Aorta (tissue), 5 donors: ENCODE measurements at places on chromosomes 5 and 9.

DNA sequence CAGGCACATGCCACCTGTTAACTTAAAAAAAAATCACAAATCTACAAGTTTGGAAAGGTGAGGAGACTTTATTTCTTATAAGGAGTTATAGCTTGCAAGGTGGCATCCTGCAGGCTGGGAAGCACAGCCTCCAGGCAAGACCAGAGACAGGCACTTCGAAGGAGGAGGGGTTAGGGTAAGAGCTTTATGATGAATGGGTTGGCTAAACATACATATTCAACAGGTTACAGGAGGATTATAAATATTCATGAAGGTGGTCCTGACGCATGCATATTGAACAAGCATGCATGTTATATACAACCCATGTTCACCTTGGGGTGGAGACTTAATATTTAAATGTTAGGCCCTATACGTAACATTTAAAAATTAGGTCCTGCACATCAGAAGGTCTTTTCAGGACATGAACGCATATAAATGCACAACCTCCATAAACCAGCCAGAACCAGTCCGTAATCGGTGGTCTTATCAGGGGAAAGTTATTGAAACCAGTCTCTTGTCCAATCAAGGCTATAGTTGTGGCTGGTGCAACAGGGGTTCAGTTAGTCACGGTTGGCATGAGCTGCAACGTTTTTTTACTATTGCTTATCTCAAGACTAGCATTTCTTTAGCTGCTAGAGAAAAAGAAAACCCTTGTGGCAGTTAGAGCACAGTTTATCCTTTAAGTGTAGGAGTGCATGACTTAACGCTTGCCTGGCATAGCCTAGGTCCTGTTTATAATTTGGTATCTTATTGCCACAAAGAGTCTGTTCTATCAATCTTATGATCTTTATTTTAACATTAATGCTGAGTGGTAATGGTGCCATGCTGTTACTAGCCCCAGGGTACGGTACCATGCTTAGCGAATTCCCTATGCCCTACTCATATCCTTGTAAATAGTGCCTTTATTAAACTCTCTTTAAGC lies 72.7 kb downstream of the C9orf57 start:
- DNase-seq = no peak

DNA sequence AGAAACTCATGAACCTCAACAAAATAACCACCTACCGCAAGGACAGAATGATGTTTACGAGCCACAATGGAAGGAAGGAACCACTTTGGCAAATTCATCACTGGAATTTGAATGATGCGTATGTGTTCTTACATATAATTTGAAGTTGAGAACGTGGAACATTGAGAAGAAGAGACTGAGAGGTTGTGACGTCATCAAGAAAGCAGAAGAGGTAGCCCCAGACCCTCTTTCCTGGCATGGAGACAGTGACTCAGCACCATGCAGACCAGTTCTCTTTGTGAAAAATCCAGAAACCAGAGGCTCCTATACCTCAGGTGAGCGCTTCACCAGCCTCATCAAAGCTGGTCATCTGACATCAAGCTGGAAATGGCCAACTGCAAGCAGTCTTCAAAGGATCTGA lies 124.5 kb downstream of the PDZD2 start:
- no peak for DNase-seq

DNA sequence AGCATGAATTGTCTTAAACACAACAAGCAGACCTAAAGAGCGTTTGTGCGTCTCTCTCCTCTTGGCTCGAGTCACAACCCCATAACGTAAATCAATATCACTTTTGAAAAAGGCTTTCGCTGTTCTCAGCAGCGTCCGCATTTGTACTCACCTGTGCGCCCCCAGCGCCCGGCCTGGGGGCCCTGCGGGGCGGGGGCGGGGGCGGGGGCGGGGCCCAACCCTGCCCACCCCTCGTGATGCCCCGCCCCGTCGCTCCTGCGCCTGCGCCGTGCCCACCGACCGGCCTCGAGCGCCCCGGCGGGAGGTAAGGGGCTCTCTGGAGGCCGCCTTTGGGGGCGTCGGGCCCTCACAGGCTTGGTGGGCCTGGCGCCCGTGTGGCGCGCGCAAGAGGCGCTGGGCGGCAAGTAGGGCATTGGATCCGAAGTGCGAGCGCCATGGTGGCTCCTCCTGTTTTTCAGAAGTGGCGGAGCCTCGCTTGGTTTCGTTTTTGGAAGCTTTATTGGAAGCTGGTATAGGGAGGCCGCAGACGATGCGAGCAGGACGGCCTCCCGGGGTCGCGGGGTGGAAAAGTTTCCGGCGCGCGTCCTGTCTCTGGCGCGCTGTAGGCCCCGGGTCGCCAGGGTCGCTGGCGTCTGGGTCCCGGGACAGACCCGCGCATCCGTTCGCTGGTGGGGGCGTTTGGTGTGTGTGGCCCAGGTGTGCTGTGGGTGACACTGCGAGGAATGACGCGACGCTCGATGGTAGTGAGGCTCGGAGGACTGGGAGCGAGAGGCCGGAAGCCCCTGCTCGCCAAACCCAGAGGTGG lies at the start of gene STX17:
TSS of gene STX17 (plus strand) at position 252 of the 805 bp plus-strand sequence. CDS start 8,586 bp downstream, outside the sequence.
- peak; percentile 81 for DNase-seq

GRCh38 chr5:146912874-146913273 lies 34.3 kb upstream of the PPP2R2B start:
- no peak for DNase-seq

DNA sequence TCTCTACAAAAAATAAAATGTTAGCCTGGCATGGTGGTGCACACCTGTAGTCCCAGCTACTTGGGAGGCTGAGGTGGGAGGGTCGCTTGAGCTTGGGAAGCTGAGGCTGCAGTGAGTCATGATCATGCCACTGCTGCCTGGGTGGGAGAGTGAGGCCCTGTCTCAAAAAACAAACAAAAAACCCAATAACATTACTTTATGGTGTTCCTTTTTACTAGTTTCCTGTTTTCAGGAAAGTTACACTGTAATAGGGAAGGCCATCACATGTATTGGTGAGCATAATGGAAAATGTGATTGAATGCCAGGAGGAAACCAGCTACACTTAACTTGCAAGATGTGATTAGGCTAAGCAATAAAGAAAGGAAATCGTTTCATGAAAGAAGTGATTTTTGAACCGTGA lies 42.7 kb downstream of the SV2C start:
- no peak for DNase-seq

DNA sequence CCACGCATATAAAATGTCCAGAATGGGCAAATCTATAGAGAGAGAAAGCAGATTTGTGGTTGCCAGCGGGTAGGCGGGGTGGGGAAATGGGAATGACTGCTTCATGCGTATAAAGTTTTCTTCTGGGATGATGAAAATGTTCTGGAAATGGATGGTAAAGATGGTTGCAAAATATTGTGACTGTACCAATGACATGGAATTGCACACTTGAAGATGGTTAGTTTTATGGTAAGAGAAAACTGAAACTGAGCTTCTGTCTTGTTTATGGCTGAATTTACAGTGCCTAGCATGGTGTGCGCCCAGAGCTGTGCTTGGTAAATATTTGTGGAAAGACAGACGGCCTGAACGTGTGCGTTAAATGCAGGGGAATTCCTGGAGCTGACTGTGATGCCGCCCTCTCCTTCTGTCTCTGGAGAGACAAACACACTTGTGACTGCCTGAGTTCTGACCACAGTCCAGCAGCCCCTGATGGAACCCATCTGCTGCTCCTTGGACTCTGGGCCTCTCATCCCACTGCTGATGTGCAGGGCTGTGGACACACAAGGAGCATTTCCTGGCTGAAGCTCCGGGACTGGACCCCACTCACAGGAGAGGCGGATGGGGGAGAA lies 8.6 kb upstream of the PTGES start:
- DNase-seq = no peak

- DNase-seq = no peak
Measured at GRCh38 chr9:81259896-81260295, 429.5 kb downstream of the TLE1 start.

- no peak for DNase-seq
Measured at GRCh38 chr5:38916802-38917201, 71.0 kb downstream of the OSMR start.

DNA sequence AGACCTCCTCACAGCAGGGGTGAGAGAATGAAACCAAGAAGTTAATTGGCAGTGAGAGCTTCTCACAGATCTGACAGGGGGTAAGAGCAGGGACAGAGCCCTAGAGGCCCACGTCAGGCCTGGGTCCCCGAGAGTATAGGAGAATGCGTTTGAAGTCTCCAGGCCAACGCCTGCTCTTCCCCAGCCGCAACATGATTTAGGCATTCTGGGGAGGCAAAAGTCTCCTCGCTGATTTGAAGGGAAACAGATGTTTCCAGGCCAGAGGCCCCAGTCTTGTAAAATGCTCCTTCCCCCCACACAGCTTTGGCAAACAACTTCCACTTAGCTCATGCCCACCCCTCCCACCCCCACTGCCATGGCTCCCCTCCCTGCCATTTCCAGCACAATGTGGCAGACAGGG lies 239.2 kb upstream of the TRIM32 start:
- DNase-seq = no peak

GRCh38 chr5:6029811-6030271 lies 348.5 kb downstream of the MED10 start:
- DNase-seq = no peak

DNA sequence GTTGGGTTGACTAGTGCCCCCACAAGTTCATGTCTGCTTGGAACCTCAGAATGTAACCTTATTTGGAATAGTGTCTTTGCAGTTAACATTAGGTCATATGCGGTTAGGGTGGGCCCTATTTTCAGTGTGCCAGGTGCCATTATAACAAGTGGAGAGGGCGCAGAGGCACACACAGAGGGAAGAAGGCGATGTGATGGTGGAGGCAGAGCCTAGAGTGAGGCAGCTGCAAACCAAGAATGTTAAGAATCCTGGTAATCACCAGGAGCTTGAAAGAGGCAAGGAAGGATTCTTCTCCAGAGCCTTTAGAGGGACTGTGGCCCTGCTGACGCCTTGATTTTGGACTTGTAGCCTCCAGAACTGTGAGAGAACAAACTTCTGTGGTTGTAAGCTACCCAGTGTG lies 10.9 kb downstream of the GPR107 start:
- DNase-seq = no peak

GRCh38 chr9:1354086-1354485 lies 303.9 kb downstream of the DMRT2 start:
- no peak for DNase-seq

- peak; percentile 37 for DNase-seq
Measured at GRCh38 chr5:124628721-124629596, 117.5 kb downstream of the ZNF608 start.

DNA sequence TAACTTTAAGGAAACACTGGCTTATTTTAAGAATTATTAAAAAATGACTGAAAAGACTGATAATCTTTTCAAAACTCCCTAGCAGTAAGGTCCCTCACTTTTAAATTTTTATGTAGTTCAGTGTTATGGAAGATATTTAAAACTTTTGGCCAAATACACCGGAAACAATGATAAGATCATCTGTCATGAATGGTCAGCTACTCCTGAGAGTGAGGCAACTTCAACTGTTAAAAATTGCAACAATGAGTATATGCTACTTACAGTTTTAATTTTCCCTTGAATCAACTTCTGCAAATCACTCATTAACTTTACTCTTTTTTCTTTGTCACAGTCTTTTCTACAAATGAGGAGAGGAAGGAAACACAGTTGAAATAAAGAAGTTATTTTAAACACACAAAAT lies 10.8 kb downstream of the PUM3 start:
- no peak for DNase-seq

DNA sequence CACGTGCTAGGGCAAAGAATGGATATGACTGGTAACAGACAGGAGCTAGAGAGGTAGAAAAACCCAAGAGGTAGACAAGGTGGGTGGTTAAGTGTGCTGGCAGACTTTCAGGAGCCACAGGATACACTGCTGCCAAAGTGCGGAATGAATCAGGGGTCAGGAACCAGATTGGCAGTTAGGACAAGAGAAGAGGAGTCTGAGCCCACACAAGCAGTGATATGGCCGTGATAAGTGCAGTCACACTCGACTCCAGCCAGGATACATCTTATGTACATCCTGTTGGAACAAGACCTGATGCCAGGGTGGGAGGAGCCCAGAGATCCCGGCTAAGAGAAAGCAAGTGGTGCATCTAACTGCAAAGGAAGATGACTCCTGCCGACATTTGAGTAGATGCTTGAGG lies 10.0 kb downstream of the SLIT3 start:
- DNase-seq = no peak

GRCh38 chr5:146240951-146241350 lies 37.5 kb downstream of the RBM27 start:
- no peak for DNase-seq

DNA sequence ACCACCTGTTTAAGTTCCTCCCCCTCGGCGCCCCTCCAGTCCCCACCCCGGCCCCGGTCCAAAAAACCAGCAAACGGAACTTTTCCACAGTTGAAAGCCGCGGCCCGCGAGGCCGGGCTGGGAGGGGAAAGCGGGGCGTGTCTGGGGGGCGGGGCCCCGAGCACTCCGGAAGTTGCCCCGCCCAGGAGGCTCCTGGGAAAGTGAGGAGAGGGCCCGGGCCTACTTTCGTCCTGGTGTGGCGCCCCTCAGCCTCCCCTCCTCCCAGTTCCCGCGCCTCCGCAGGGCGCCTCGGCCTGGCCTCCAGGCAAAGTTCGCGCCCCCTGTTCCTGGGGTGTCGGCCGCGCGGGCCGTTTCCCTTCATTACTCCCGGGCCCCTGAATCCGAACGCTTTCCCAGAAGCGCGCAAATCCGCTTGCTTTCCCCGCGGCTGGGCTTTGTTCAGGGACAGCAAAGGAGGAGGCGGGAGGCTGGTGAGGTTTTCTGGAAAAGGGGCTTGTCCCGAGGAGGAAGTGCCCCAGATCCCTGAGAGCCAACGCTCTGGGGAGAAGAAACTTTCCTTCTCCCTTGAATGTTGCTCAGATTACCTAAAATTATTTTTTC lies 4.5 kb upstream of the DMRT3 start:
- no peak for DNase-seq

DNA sequence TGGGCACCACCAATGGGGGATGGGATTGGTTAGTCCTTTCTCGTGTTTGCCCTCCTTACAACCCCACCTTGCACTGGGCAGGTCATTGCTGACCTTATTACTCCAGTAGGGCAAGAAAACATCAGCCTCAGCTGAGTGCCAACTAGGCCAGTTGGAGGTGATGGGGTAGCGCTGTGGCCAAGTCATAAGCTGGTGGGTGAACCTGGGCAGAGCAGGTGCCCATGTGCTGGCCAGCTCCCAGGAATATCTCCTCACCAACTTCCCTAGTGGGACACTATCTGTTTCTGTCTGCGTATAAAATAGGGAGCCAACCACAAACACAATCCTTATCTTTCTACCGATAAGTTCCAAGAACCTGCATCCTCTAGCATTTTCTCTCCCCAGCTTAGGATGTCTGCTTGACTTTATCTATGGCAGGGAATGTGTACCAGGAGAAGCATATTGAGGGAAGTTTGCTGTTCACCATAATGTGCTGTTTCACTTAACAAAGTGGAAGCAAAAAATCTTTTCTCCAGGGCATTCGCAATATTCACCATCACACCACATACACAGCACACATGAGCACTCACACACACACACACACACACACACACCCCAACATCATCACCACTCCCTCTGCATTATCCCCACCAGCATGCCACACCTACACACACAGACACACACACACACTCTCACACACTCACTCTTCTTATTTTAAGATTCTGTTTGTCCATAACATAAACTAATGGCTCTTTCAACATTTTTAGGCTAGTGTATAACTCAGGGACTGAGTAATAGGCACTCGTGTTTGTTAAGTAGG lies 390.0 kb downstream of the ENC1 start:
- DNase-seq = no peak

GRCh38 chr5:92800365-92800764 lies 780.7 kb downstream of the NR2F1-AS1 start:
- DNase-seq = no peak
